ENCODE measurements at places on chromosomes 2 and 18. TPM values are rescaled to one million over a fixed set of nuclear protein-coding genes. Genes with fewer than 3 reads are reported as not detected.

- no peak for ATAC-seq
Observed at GRCh38 chr2:18611184-18611583, 21.8 kb upstream of the NT5C1B start.

GRCh38 chr2:127179766-127180165 is 40.3 kb downstream of the CYP27C1 start:
- no peak for ATAC-seq

DNA sequence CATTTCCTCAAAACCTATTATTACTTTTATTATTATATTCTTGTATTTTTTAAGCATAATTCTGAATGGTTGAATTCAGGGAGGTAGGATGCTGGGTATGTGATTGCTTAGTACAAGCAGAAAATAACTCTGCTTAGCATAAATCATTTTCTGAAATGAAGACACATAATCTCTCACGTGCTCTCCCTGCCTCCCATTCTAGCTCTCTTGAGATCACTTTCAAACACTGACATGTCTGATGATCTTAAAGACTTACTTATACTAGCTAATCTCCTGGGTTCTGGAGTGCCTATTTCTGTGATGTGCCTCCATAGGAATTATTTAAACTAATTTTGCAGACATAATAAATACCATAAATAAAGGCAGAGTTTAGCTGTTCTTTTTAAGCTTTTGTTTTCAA is 1136.0 kb downstream of the SUCLG1 start:
- ATAC-seq = peak; percentile 45

DNA sequence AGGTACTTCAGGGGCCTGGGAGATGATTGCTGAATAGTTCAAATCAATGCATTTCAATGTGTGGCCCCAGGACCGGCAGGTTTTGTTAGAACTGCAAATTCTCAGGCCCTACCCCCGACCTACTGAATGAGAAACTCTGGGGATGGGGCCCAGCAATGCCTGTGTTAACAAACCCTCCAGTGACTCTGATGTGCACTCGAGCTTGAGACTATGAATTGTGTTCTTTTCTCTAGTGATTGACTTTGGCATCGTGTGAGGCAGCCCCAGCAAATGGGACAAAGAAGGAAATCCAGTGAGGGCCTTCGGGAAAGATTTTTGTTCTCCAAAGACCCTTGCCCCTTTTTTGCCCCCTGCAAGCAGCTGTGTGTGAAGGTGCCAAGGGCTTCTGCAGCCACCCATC is 22.4 kb downstream of the ALK start:
- ATAC-seq = peak; percentile 62

- ATAC-seq = no peak
Observed at GRCh38 chr2:95061119-95061512, 35.6 kb downstream of the MAL start.

DNA sequence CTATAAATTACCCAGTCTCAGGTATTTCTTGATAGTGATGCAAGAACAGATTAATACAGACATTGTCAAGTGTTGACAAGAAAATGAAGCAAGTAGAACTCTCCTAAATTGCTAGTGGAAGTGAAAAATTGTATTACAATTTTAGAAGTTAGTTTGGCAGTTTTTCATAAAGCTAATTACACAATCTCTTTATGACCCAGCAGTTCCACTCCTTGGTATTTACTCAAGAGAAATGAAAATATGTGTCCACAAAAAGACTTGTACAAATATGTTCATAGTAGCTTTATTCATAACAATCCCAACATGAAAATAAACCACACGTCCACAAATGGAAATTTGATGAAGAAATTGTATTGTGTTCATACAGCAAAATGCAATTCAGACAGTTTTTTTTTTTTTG is 49.4 kb downstream of the PDE1A start:
- ATAC-seq = no peak

GRCh38 chr2:2520401-2520811 is 189.3 kb upstream of the MYT1L start:
- peak; percentile 15 for ATAC-seq

DNA sequence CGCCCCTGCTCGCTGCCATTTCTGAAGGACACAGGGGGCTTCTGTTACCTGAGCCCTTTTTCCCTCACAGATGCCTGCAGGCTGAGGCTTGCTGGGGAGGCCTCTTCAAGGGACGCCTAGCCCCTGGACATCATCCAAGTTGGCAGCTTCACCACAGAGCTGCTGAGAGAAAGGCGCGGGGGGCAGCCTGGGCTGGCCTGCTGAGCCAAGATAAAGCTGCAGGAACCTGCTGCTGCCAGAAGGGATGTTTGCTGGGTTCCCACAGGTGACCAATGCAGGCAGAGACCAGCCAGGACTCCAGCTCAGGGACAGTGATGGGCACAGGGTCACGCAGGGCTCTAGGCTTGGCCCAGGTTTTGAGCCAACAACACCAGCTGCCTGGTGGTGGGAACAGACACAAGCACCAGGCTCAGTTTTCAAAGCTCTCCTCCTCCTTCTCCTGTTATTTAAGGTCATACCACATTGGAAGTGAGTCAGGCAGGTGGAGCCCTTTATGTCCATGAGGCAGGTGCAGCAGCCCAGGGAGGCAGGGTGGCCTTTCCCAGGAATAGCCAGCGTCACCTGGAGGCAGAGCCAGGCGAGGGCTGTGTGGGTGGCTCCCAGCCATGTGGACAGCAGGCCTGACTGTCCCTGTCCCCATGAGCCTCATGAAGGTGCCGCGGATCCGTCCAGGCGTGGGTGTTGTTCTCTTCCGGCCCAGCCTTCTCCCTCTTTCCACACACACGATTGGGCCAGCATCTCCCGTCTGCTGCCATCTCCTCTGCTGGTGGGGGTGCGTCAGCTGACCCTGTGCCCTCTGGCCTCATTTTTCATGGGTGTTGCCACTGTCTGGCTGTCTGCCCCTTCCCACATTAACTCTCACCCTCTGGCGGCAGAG is 515.5 kb upstream of the MYT1L start:
- ATAC-seq = peak; percentile 39

DNA sequence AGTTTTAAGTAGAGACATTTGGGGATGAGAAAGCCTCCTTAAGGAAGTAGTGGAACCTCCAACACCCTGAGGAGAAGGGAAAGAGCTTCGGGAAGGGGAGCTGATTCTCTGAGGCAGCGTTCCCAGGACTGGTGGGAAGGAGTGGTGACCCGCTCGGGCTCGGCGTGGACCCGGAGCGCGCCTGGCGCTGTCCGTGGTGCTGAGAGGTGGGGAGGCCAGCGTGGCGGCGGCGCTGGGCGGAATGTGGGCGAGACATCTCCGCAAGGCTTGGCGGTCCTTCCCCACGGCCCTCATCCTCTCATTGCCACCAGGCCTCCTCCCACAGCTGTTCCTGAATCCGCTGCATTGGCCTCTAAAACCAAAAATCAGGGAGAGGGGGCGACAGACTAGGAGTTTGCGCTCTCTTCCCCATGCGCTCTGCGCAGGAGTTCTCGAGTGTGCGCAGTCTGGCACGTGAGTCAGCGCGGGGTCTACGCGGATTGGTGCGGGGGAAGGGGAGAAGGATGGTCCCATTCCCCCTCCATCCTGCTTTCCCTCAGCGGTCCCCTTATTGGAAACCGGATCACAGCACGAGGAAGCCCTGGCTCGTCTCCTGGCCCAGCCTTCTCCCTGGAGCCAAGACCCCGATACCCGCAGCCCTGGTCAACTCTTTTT is 857 bp downstream of the RESP18 start:
- ATAC-seq = peak; percentile 94

DNA sequence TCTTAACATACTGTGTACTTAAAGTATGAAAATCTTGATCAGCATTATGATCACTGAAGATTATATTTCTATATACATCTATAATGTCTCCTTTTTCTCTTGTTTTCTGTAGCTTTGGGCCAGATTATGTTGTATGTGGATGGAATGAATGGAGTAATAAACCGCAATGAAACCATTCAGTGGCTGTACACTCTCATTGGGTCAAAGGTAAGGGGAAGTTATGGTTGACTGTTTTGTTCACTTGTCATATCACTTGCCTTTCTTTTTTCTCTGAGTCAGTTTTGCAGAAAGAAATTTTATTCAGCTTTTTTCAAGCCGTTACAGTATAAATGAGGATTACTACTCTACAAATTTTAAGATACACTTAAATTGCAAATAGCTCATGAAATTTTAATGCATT is 252.5 kb downstream of the TPGS2 start:
- no peak for ATAC-seq

DNA sequence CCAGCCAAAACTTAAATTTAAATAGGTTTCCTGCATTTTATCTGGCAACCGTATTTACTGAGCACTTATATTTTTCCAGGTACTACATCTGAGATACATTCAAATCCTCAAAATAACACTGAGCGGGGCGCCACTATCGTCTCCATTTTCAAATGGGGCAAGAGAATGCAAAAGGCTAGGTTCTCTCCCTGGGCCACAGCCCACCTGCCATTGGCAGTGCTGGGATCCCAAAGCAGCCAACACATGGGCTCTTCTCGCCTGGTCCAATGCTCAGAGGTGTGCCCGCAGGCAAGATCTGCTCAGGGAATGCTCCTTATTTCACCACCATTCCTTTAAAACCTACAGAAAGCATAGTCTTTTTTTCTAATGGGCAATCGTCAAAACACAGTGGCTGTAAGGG is 11.3 kb upstream of the ID2 start:
- no peak for ATAC-seq

- no peak for ATAC-seq
Observed at GRCh38 chr2:163649080-163649479, 86.7 kb downstream of the FIGN start.

- ATAC-seq = peak; percentile 98
Observed at GRCh38 chr2:172674034-172674967, 61.3 kb upstream of the RAPGEF4 start.

- ATAC-seq = no peak
Observed at GRCh38 chr2:226339616-226340015, 460.0 kb downstream of the IRS1 start.

- no peak for ATAC-seq
Observed at GRCh38 chr2:2825516-2826208, 494.6 kb upstream of the MYT1L start.

DNA sequence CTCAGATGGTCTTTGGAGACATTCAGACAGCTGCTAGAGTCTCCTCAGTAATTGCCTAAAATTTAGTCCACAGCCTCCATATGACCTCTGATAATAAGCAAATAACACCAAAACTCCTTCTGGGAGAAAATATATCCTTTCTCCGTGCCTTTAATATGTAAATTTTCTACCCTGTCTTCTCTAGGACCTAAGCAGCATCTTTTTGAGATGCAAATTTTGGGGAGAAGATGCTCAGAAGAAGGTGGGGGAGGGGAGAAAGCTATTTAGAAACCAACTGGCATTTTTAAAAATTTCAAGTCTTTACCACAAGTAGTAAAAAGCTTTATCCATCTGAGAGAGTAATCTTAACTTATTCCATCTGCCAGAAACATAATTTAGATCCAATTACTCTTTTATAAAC is 120.4 kb upstream of the MSH6 start:
- ATAC-seq = no peak

- ATAC-seq = no peak
Observed at GRCh38 chr18:70329071-70329470, 40.2 kb downstream of the SOCS6 start.

The ABCG5 gene
- 0.09 TPM for total RNA-seq

The FSHR gene
- total RNA-seq = 0.31 TPM

The TEKT4 gene
- 0.05 TPM for total RNA-seq

The C2orf66 gene
- 0.47 TPM for total RNA-seq

The DLX1 gene
- total RNA-seq = 0.74 TPM
